Effector memory CD4-positive, alpha-beta T cell (primary cell): ENCODE measurements at places on chromosomes 3 and 15.

DNA sequence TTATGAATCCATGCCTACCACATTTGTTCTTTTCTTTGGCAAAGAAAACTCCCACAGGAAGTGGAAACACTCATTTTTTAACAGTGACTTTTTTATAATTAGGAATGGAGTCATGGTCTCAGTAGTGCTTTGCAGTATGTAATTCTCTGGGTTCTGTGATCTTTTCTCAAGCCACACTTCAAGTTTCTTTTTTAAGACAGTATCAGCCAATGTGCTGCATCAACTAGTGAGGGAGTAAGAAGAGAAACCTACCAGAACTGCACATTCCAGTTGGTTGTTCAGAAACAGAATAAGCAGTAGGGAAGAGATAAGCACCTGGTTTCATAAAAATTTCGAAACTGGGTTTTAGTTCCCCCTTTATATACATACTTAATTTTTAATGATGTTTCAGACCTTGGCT lies 126.3 kb downstream of the FOXB1 start:
- DNase-seq = no peak

GRCh38 chr15:93029214-93029835 lies 59.7 kb downstream of the RGMA start:
- no peak for DNase-seq

DNA sequence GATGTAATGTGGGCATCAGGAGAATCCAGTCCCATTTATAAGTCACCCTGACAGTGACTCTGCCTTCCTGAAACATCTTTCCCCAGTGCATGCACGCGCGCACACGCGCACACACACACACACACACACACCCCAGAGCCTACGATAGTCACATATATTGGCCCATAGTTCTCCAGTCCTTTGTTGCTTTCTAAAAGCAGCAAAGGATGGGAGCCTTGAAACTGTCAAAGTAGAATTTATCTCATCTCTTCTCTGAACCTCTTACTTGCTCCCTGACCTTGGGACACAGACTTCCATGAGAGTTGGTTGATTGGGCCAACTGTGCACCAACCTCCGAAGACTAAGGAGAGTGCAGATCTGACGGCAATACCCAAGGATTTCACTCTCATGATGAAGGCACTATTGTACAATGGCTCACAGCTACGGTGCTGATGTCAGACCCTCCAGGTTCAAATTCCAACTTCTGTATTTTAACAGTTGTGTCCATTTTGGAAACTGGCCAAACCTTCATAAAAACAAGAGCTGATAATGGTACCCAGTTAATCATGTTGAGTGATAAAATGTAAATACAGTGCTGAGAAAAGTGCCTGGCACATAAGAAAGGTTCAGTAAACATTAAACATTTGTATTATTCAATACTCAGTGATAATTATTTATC lies 8.3 kb downstream of the CPA3 start:
- DNase-seq = no peak

DNA sequence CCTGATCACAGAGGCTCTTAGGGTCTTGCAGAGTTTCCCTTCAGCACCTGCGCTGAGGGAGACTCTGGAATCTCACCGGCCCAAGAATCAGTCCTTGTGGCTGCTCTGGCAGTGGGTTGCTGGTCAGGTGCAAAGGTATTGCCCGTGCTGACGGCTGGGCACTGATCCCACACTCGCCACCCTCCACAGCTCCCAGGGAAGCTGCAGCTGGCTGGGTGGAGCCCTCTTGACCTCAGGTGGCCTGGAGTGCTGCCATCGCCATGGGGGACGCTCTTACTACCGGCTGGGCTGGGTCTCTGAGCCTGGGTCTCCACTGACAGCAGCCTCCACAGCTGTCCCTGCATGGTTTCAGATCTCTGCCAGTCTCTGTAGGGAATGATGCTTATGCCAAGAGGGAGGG lies 52.6 kb upstream of the EPHB3 start:
- no peak for DNase-seq

DNA sequence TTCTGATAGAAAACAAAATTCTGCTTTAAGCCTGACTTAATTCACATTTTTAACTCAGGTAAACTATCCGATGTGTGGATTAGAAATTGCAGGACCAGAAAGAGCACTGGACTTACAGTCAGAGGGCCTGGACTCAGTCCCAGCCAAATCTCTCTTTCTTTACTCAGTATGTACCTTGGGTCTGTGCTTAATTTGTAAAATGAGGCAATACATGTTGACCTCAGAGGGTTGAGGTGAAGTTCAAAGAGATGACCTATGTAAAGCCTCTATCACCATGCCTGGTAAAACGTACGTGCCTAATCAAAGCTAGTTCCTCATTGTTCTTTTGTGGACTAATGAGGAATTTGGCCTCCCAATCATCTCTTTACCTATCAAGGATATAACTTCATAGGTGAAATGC lies 1.9 kb upstream of the BCL2A1 start:
- no peak for DNase-seq

DNA sequence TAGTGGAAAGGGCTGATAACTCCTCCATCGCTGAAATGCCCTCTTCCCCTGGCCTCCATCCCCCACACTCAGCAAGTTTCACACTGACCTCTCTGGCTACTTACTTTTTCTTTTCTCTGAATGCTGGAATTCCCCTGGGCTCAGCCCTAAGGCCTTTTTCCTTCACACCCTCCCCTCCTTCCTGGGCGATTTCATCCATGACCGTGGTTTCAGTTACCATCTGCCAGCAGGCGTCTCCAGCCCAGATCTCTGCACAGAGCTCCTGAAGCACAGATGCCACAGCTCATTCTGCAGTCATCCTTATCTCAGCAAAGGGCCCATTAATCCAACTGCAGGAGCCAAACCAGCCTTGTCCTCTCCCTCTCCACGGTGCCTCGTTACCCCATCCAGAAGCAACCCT lies 114.0 kb downstream of the RFTN1 start:
- DNase-seq = no peak

DNA sequence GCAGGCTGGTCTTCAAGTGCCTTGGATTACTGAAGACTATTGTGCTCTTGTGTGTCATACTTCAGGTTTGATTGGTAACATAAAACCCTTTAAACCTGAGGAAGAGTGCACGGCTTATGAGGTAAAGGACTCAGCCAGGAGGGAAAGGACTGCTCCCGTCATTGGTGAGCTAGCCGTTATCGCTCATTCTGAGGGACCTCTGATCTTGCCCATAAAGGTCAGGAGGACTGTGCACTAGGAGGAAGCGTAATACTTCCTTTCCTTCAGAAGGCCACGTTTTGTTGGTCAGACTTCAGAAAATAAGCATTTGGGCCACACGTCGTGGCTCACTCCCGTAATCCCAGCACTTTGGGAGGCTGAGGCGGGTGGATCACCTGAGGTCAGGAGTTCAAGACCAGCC lies 37.7 kb downstream of the PXK start:
- DNase-seq = no peak

DNA sequence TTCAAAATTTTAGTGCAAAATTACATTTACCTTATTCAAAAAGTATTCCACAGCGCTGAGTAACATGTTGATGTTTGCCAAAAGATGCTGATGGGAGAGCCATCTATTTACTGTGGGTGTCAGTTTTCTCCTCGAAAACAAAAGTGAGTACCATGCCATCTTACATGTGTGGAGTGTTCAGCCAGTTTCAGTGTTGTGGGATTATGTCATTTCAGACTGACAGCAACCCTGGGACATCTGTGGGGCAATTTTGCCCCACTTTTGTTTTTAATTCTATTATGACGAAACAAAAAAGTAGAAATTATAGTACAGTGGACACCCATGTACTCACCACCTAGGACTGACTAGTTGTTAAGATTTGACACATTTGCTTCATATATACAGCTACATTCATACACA lies 19.6 kb downstream of the SLCO3A1 start:
- no peak for DNase-seq

DNA sequence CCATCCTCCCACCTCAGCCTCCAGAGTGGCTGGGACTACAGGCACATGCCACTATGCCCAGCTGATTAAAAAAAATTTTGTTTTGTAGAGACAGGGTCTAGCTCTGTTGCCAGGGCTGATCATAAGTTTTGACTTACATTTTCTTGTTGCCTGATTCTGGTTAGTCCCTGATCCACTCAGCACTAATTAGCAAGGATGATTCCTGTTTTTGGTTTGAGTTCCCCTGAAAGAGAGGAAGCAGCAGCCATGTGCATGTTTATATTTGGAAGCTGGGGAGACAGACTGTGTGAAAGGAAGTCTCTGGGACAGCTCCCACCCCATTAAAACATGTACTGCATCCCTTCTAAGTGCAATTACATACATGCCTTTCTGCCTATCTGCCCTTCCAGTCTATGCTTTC lies 3.6 kb upstream of the NCK1 start:
- no peak for DNase-seq

GRCh38 chr15:41936649-41937567 lies 35.4 kb downstream of the EHD4 start:
- DNase-seq = peak; percentile 81
